ENCODE measurements at places on chromosomes 12 and 14.
A peak's percentile ranks its signal among the peaks of the same experiment; 100 is the strongest.

DNA sequence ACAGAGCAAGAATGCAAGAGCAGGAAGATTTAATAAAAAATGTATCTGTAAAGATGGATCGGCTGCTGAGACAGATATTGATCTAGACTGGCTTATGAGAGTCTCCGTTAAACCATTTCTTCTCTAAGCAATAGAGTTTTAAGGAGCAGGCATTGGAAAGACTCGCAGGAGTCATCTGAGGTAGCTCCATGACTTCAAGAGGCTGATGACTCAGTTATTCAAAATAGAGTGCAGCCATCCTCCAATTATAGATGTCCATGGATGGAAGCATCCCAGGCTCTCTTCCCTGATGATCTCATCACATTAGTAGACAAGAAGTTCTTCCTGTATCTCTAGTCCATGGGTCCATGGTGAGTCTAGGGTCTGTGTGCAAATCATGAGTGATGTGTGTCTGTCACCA lies 638.3 kb upstream of the TMEM132C start:
- DNase-seq, result no peak

DNA sequence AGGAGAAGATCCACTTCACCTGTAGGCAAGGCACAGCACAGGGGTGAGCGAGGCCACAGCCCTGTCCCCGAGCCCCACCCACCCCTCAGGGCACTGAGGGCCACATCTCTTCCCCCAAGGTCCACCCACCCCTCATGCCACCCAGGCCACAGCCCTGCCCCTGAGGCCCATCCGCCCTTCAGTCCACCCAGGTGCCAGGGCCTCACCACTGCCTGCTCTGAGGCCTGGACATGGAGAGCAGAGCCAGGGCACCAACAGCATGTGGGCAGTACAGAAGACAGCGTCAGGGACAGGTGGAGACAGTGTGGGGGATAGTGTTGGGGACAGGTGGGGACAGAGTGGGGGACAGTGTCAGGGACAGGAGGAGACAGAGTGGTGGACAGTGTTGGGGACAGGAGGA lies 138.3 kb downstream of the TMEM121 start:
- DNase-seq, result no peak

- DNase-seq, result no peak
Observed at GRCh38 chr12:45644541-45644940, 85.0 kb upstream of the ARID2 start.

DNA sequence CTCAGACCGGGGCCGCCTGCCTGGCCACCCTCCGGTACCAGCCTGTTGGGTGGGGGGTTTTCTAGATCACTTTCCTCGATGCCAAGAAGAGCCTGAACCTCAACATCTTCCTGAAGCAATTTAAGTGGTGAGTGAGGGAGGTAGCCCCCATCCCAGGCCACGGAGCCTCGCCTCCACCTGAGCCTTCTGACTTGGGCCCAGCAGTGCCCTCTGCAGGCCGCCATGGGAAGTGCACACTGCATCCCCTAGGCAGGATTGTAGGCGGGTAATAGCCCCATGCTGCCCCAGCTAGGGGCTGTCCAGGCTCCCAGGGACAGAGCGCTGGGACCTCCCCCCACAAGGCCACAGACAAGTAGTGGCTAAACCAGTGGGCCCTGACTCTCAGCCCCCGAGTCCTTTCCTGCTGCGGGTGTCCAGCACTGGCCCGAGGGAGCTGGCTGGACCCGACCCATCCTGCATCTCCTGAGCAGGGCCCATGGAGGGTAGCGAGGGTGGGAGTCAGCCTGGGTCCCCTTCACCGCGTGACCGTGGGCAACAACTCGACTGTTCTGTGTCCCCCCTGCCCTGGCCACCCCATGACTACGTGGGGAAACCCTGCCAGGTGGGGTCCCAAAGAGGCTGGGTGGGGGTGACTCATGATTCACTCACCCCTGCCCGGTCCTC lies 15.3 kb upstream of the ADSS1 start:
- DNase-seq, result peak; percentile 47

DNA sequence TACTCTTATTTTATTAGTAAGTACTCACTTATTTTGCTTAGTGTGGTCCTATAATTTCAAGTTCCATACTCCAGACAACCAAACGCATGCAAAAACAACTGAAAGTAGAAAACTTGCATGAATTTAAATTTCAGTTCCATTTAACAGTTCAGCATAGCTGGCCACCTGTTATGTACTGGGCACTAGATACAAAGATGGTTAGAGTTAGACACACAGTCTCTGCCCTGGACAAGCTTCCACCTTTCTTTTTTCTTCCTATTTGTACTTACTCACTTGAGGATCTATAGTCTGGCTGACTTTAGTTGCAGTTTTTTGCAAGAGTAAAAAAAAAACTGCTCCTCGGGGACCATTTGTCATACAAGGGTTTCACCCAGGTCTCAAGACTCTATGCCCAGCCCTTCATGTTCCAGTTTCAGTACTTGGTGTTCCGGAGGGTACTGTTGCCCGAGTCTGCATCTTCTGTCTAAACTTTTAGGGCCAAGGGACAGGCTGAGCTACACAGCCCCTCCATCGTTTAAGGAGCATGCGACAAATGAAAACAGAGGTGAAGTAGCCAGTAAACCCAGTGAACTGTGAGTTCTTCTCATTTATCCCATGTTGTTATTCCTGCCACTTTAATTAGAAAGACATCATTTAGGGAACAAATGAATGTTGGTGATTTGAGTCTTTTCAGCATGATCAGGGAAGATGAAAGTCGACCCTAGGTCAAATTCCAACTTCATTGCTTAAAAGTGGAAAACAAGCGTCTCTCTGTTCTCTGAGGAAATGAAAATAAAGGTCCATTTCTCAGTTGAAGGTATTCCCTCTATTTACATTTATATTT lies 22.3 kb downstream of the RPGRIP1 start:
- no peak for DNase-seq

- no peak for DNase-seq
Observed at GRCh38 chr12:27552886-27553560, 29.0 kb downstream of the PPFIBP1 start.

GRCh38 chr14:74392616-74393570 lies 33.1 kb downstream of the SYNDIG1L start:
- no peak for DNase-seq
